ENCODE measurements at places on chromosomes 13 and 19.
A peak's percentile ranks its signal among the peaks of the same experiment; 100 is the strongest.

DNA sequence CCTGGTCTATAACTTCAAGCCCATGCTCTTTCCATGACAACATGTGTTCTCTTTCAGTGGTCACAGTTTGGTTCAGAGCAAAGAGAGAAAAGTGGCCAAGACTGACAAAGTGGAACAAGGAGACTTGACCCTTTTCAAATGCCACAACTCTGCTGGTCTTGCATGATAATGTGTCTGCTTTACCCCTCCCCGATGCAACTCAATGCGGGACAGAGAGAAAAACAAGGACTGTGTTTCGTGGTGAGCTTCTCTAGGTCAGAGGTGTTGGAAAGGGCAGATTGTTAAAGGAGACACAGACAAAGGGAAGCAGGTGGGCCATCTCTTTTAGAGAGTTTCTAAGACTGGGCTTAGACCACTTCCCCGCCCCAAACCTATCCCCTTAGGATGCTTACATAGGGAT lies 61.6 kb upstream of the SERTM1 start:
- H3K27me3 ChIP-seq, result no peaks in the 10 kb centered on the region
- H3K4me3 ChIP-seq, result no peak overlapping the region
- peak; percentile 20 for DNase-seq
- peaks cover 3% of the 10 kb centered on the region for H3K4me1 ChIP-seq

DNA sequence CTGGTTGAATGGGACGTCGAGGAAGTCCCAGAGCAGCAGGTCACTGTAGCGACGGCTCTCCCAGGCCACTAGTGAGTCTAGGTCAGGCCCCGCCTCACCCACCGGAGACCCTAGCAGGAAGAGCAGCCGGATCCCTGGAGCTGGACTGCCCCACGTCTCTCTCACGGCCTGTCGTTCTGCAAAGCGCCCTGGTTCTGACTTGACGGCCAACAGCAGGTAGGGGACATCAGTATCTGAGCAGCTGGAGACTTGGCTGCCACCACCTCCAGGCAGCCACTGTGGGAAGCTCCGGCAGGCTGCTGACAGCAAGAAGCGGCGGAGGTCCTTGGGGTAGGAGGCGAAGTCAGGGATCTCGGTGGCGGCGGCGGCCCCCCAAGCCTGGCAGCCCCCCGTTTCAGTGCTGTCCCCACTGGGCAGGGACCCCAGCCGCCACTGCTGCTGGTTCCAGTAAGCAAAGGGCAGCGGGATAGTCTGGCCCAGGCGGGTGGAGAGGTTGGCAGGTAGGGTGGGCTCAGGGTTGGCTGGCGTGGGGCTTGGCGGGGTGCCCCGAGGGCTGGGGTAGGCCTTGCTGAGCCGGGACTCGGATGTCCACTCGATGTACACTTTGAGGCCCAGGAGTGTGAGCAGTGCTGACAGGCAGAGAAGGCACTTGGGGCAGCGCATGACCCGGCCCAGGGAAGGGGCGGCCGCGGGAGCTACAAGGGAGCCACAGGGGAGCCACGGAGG lies 895 bp downstream of the B3GNT8 start:
- peaks cover 10% of the 10 kb centered on the region for H3K36me3 ChIP-seq
- DNase-seq, result no peak
- no peak overlapping the region for H3K4me3 ChIP-seq
- no peaks in the 10 kb centered on the region for H3K27me3 ChIP-seq

DNA sequence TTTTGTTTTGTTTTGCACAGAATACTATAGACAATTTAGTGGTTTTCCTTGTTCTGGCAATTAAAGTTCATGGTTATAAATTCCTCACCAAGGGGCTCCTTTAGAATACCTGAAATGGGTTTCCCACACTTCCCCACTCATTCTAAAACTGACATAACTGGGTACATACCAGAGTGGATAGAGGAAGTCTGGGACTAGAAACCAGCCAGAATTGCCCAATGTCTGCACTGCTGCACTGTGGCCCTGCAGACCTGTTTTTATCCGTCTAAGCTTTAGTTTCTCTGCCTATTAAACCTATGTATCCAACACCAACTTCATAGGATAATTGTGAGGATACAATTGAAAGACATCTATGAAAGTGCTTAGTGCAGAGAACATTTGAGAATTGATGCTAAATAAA lies 498.6 kb downstream of the KCTD12 start:
- H3K27ac ChIP-seq, result no peak overlapping the region
- no peak for DNase-seq
- no peaks in the 10 kb centered on the region for H3K36me3 ChIP-seq
- no peaks in the 10 kb centered on the region for H3K4me1 ChIP-seq

DNA sequence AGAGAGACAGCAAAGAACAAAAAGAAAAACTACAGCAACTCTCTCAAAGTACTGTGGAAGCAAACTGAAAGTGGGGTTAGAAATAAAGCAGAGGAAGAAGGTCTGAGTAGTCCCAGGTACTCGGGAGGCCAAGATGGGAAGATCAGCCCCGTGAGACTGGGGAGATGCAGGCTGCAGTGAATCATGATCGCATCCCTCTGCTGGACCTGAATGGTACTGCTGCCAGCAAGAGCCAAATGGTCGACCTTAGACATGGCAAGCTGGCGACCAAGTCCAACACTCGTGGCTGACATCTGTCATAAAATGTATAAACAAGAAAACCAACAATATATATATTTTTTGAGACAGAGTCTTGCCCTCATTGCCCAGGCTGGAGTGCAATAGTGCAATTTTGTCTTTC lies 33.7 kb upstream of the ZNF724 start:
- no peaks in the 10 kb centered on the region for H3K4me1 ChIP-seq
- no peaks in the 10 kb centered on the region for H3K27me3 ChIP-seq
- H3K36me3 ChIP-seq, result no peaks in the 10 kb centered on the region
- H3K4me3 ChIP-seq, result no peak overlapping the region

DNA sequence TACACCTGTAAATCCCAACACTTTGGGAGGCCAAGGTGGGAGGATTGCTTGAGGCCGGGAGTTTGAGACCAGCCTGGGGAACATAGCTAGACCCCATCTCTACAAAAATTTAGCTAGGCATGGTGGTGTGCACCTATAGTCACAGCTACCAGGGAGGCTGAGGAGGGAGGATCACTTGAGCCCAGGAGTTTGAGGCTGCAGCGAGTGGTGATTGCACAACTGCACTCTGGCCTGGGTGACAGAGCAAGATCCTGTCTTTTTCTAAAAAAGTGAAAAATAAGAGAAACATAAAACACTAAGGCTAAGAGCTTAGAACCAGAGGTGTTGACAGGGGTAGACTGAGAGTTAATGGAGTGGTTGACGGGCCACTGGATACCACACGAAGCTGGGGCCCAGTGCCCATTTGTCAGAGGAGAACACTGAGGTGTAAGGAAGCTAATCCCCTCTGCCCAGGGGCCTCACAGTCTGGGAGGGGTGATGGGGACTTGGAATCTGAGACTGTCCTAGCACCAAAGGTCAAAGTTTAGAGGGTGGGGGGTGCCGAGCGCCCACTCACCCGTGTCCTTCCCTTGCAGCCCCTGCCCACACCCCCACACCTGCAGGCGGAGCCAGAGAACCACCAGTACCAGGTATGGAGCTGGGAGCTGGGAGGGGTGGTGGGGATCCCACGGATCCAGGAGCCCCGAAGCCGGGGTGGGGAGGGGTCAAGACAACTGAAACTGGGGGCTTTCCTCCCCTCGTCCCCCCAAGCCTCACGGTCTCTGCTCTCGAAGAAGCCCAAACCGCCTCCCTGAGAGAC lies 10.9 kb downstream of the CEACAM19 start:
- DNase-seq, result no peak
- no peaks in the 10 kb centered on the region for H3K27me3 ChIP-seq
- H3K27ac ChIP-seq, result no peak overlapping the region
- no peaks in the 10 kb centered on the region for H3K36me3 ChIP-seq

DNA sequence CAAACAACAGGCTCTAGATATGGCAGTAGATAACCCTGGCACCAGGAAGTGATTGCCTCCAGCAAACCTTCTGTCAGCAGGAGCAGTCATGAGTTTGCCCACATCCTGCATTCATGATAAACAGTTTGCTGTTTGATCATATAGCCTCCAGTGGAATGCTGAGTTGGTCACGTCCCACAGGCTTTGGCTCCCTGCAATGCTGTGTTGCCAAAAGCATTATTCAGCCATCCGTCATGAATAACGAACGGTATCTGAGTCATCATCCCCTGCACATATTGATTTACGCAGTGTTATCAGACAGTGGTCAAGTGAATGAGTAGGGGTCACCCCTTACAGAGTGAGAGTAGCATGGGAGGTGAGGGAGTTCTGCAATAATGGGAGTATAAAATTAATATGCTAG lies 21.9 kb upstream of the ZNF432 start:
- H3K4me1 ChIP-seq, result no peaks in the 10 kb centered on the region
- H3K4me3 ChIP-seq, result no peak overlapping the region
- no peak overlapping the region for H3K27ac ChIP-seq
- no peak for DNase-seq
- H3K36me3 ChIP-seq, result peaks cover 21% of the 10 kb centered on the region

DNA sequence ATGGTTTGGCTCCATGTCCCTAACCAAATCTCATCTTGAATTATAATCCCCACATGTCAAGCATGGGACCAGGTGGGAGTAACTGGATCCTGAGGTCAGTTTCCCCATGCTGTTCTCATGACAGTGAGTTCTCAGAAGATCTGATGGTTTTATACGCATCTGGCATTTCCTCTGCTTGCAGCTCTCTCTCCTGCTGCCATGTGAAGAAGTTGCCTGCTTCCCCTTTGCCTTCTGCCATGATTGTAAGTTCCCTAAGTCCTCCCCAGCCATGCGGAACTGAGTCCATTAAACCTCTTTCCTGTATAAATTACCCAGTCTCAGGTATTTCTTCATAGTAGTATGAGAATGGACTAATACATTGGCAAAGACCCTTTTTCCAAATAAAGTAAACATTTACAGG lies 96.8 kb downstream of the TSHZ3 start:
- H3K27me3 ChIP-seq, result no peaks in the 10 kb centered on the region
- no peaks in the 10 kb centered on the region for H3K36me3 ChIP-seq
- no peak overlapping the region for H3K4me3 ChIP-seq
- DNase-seq, result no peak
- no peak overlapping the region for H3K27ac ChIP-seq
- H3K4me1 ChIP-seq, result peaks cover 5% of the 10 kb centered on the region

- H3K27ac ChIP-seq, result no peak overlapping the region
- H3K4me3 ChIP-seq, result peak overlapping the region; percentile 65
- peaks cover 6% of the 10 kb centered on the region for H3K4me1 ChIP-seq
- no peaks in the 10 kb centered on the region for H3K27me3 ChIP-seq
These were observed 608 bp downstream of the CCDC8 start for GRCh38 chr19:46412650-46413261.

GRCh38 chr13:102677122-102677521 lies 17.7 kb downstream of the METTL21C start:
- no peaks in the 10 kb centered on the region for H3K27me3 ChIP-seq
- no peaks in the 10 kb centered on the region for H3K4me1 ChIP-seq
- no peak for DNase-seq
- H3K36me3 ChIP-seq, result peaks cover 4% of the 10 kb centered on the region
- H3K4me3 ChIP-seq, result no peak overlapping the region

GRCh38 chr13:50015750-50016149 lies 506 bp downstream of the KCNRG start:
- no peaks in the 10 kb centered on the region for H3K36me3 ChIP-seq
- no peak for DNase-seq
- no peak overlapping the region for H3K27ac ChIP-seq
- H3K4me3 ChIP-seq, result no peak overlapping the region

- H3K27ac ChIP-seq, result no peak overlapping the region
- no peaks in the 10 kb centered on the region for H3K4me1 ChIP-seq
- H3K4me3 ChIP-seq, result no peak overlapping the region
- no peaks in the 10 kb centered on the region for H3K27me3 ChIP-seq
- no peak for DNase-seq
These were observed 61.5 kb downstream of the DOCK9 start for GRCh38 chr13:98916403-98916802.

- no peak for DNase-seq
- H3K4me1 ChIP-seq, result no peaks in the 10 kb centered on the region
- H3K4me3 ChIP-seq, result no peak overlapping the region
These were observed 16.0 kb downstream of the NAPSA start for GRCh38 chr19:50349277-50350057.

DNA sequence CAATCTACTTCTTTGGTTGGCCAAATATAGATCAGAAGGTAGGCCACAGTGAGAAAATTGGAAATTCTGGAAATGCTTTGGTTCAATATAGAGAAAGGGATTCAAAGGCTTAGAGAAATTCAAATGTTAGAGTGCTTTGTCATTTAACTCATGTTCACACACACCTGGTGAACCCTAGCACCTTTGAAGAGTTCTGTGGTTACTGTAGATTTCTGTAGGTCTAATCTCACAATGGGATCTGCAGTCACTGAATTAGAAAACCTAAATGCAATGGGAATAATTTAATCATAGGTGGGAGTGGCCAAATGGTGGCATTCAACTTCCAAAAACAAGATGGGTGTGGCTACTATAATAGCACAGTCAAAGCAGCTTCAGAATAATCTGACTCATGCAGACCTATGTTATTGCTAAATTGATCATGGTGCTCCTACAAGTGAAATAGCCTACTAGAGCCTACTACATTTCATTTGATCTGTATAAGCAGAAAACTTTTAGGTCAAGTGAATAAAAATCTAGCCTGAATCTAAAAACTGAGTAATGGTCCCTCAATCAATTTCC lies 1152.9 kb downstream of the PCDH9 start:
- no peaks in the 10 kb centered on the region for H3K36me3 ChIP-seq
- H3K27ac ChIP-seq, result no peak overlapping the region
- no peaks in the 10 kb centered on the region for H3K4me1 ChIP-seq
- no peak overlapping the region for H3K4me3 ChIP-seq

DNA sequence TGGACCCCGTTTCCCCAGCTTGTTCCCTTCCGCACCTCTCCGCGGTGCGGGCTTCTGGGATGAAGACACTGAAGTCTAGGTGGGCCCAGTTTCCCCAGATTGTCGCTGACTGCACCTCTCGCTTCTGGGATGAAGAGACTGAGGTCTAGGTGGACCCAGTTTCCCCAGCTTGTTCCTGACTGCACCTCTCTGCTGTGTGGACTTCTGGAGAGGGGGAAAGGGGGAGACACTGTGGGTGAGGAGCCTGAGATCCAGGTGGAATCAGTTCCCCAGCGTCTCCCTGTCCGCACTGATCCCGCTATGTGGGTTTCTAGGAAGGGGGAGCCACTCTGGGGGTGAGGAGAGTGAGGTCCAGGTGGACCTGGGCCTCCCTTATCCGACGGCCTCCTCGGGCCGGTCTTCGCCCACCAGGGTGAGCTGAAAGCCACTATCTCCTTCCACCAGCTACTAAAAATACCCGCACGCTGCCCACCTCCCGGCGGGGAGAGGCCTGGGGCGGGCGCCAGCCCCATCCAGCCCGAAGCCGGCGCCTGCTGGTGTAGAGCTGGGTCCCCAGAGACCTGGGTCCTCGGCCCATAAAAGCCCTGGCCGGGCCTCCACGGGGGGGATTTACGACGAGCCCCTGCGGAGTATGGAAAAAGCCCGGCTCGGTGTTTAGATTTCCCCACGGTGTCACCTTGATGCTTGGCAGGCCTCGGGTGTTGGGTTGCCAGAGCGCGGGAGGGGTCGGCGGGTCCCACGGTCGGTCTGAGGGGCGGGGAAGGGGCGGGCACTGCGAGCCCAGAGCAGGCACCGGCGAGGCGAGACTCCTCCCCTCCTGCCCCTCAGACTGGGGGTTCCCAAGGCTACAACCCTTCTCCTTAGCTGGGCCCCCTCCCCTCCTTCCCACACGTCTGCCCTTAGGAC lies 10.6 kb downstream of the FUT6 start:
- no peaks in the 10 kb centered on the region for H3K36me3 ChIP-seq
- no peaks in the 10 kb centered on the region for H3K27me3 ChIP-seq
- peak overlapping the region; percentile 61 for H3K4me3 ChIP-seq

- no peak overlapping the region for H3K27ac ChIP-seq
- H3K4me3 ChIP-seq, result no peak overlapping the region
- no peaks in the 10 kb centered on the region for H3K4me1 ChIP-seq
- no peaks in the 10 kb centered on the region for H3K36me3 ChIP-seq
- H3K27me3 ChIP-seq, result no peaks in the 10 kb centered on the region
- no peak for DNase-seq
These were observed 19.2 kb upstream of the ZNF331 start for GRCh38 chr19:53518716-53519115.

GRCh38 chr13:26019881-26020870 lies 31.6 kb downstream of the SHISA2 start:
- H3K27ac ChIP-seq, result no peak overlapping the region
- H3K27me3 ChIP-seq, result no peaks in the 10 kb centered on the region

All from iPS DF 6.9 (cell line).